ENCODE measurements at places on chromosomes 3 and 15.

DNA sequence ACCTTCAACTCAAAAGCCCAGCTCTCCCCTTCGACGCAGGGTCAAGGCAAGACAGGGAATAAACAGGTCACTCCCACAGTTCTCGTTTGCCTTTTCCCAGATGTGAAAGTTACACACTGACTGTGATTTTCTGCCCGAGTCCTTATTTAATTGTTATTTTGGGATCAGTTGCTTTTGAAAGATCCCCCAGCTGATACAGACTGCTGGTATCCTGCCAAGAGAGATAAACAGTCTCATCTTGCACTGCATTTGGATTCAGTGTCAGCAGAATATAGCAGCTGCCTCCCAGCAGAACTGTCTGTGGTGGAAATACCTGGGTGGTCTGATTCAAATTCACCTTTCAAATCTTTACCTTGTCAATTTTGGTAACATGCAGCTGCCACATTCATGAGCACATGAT is 56.0 kb upstream of the FAM3D start:
- no peak for DNase-seq

- DNase-seq, result no peak
Observed at GRCh38 chr3:64083575-64083974, 60.3 kb upstream of the PSMD6 start.

DNA sequence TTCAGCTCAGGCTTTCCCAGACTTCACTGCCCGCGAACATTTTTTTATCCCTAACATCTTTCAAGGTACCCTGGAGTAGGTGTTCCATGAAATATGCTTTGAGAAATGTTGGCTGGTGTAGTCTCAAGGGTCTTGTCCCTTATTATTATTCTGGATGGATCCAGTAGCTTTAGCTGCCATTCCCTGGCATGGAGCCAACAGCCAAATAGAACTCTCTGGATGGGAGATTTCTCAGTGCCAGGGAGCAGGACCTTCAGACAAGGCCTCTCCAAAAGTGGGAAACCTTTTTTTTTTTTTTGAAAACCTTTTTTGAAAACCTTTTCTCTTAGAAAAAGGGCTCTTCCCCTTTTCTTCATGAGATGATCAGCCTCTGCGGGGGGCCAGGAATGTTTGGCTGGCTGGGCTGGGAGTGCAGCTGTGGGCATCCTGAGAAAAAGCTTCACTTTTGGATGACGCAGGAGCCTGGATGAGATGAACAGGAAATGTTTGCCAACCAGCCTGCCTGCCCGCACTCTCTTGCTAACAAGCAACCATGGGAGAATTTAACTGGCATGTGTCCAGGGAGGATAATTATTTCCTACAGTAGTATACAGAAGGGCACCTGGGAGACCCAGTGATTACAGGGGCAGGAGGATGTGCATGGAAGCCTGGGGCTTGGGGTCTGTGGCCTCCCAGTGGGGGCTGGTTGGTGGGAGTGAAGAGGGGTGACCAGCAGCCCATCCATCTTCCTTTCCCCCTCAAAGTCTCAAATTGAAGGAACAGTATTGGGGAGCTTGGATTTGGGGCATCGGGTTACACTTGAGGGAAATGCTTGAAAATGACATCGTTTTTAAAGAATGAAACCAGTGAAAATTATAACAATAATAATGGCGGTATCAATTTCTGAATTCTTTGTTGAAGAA is 109.1 kb upstream of the LRIG1 start:
- no peak for DNase-seq

DNA sequence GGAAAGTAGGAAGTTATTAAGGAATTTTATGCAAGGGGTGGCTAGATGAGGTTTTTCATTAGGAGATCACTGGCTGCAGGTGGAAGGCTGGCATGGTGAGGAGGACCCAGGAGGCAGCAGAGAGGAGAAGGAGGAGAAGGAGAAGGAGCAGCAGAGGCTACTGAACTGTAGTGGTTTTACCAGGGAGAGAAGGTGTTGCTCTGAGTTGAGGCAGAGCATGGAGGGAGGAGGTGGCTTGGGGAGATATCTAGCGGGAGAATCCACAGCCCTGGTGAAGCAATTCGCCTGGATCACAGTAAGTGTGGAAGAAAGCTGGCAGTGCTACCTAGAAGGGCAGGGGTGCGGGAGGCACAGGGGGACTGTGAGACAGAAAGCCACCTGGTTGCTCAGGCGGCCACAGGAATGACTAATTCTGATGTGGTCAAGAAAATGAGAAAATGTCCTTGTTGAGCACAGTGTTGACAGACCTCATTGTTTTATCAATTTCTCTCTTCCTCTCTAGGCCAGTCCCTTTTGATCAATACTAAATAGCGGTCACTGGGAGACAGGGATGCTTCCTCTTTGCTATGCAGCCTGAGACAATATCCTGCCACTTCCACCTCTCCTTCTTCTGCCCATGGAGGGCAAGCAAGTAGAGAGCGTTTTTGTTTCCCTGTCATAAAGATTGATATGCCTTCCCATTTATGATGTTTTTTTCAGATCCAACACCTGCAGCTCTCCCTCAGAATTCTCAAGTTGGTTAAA is 94.6 kb downstream of the EEFSEC start:
- no peak for DNase-seq

DNA sequence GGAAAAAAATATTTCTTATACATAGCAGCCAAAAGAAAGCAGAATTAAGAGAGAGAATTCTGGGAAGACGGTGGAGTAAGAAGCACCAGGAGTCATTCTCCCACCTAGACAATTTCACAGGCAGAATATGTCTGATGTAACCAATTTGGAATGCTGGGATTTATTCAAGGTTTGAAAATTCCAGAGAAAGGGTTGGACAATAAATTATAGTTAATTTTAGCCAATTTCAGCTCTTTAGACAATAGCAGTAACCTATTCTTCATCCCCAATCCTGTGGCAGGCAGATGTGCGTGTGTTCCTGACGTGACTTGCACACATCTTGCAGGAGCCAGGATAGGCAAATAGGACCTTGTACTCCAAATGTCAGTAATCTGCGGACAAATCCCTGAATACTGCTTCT is 541.0 kb upstream of the NAALADL2 start:
- DNase-seq, result no peak

DNA sequence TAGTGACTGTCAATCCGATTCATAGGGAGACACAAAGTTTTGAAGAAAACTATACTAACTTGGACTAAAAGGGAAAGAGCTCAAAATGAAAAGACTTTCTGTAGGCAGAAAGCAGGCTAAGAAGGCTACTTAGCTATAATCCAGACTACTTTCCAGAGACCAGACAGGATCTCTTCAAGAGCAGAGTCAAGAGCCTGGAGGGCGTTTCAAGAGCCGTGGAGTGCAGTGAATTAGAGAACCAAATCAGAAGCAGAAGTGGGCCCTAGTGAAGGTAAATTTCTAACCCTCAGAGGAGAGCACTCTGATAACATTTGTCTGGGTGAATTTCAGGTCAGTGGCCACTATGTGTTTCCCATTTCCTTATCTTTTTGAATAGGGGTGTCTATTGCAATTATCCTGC is 76.4 kb downstream of the CGGBP1 start:
- DNase-seq, result no peak

GRCh38 chr3:29694783-29695182 is 413.9 kb downstream of the RBMS3 start:
- no peak for DNase-seq
